ENCODE measurements at places on chromosomes 11 and 22.

DNA sequence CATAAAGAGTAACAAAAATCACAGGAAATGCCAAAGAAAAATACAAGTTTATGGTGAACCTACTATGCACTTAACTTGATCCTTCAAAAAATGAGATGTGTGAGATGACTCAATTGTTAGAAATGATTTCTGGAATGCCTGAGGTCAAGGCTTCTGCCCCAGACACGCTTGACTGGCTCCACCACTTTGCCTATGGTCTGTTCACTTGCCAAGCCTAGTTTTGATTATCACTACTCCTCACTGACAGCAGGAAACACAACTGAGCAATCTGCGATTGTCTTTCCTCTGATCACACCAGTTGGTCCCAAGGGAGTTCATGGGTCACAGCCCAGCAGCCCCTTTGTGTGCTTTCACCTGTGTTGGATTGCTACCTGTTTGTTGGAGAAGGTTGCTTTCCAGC, 20.6 kb upstream of the PRDM10 start:
- peak; percentile 98 for DNase-seq

DNA sequence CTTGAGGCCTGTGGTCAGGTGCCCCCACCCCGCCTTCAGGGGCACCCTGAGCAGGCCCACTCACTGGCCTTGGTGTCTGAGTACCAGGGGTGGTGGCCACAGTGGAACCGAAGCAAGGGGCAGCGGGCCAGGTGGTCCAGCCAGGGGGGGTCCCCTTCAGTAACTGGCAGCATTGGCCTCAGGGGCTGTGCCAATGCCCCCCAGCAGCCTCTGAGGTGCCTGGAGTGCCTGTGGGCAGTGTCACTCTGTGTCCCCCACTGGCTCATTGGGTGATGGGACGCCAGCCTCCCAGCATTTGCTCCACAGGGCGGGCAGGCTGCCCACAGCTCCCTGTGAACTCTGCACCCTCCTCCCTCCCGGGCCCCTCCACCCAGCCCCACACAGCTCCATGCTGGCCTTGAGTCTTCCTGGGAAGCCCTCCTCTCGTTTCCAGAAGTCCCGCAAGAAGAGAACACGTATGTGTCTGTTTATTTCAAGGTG, 29.5 kb upstream of the CARS1 start:
- no peak for DNase-seq

- DNase-seq = no peak
These were observed 19.9 kb downstream of the MMP10 start for GRCh38 chr11:102760344-102761035.

- no peak for DNase-seq
These were observed 51.6 kb downstream of the GRAMD1B start for GRCh38 chr11:123481640-123482039.

DNA sequence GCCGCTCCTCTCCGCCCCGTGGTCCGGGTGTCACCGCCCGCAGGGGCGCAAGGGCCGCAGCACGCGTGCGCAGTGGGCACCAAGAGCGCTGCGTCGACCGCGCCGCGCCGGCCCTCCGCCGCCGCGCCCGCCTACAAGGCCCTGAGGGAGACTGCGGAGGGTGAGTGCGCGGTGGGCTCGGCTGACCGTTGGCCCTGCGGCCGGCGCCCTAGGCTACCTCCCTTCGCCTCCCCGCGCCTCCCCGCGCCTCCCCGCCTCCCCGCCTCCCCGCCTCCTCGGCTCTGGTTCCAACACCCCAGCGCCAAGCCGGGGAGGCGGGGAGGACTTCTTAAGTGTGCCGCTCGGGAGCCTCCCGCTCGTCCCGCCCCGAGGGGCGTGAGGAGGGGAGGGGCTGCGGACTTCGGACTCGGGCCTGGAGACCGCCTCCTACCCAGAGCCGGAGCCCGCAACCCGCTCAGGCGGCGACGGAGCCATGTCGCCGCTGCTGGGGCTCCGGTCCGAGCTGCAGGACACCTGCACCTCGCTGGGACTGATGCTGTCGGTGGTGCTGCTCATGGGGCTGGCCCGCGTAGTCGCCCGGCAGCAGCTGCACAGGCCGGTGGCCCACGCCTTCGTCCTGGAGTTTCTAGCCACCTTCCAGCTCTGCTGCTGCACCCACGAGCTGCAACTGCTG, at the start of gene AQP11:
TSS of gene AQP11 (plus strand) at position 433 of the 673 bp plus-strand sequence. CDS start at position 473, 40 bp downstream.
- DNase-seq = no peak

GRCh38 chr11:122430490-122430889, 225.0 kb upstream of the UBASH3B start:
- no peak for DNase-seq

DNA sequence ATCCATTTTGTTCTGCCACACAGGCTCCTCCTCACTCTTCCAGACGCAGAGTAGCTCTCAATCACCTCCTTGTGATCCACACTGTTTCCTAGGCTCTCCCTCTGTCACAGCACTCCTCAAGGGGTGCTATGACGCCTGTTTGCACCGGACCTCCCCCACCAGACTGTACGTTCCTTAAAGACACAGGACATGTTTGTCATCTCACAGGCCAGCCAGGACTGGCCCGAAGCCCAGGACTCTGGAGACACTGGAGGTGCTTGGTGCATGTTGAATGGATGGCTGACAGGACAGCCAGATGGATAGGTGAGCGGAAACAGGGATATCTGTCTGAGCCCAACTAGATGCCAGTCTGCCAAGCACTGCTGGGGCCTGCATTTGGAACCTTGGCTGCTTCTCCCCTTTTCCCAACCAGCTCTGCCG, 13.6 kb downstream of the PLA2G6 start:
- DNase-seq = no peak

- peak; percentile 36 for DNase-seq
These were observed 41.4 kb upstream of the TTLL12 start for GRCh38 chr22:43228330-43228729.

DNA sequence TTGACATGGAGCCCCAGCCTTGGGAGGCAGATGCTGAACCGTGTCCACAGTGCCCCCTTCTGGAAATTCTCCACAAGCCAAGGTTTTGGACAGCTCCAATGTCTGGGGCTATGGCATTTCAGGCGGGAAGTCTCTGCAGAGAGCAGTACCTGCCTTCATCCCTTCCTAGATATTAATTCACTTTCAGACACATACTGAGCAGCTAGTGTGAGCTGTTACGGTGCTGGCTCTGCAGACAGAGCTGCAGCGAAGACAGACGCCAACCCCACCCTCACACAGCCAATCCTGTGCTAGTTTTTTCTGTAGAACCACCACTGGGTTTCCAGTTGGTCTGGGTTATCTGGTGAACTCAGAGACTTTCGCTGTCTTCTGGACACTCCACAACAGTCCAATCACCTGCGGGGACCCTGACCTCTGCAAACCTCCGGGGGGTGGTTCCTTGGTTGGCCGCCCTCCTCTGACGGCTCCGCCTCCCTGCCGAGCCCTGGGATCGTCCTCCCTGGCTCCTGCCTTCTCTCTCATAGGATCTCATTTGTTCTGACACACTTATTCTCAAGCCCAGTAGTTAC, 9.1 kb downstream of the LMF2 start:
- DNase-seq = peak; percentile 80

DNA sequence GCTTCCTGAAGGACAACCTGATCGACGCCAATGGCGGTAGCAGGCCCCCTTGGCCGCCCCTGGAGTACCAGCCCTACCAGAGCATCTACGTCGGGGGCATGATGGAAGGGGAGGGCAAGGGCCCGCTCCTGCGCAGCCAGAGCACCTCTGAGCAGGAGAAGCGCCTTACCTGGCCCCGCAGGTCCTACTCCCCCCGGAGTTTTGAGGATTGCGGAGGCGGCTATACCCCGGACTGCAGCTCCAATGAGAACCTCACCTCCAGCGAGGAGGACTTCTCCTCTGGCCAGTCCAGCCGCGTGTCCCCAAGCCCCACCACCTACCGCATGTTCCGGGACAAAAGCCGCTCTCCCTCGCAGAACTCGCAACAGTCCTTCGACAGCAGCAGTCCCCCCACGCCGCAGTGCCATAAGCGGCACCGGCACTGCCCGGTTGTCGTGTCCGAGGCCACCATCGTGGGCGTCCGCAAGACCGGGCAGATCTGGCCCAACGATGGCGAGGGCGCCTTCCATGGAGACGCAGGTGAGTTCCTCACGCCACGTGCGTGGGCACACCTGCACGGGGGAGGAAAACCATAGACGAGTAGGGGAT, 1.5 kb downstream of the BCR start:
- DNase-seq = no peak

DNA sequence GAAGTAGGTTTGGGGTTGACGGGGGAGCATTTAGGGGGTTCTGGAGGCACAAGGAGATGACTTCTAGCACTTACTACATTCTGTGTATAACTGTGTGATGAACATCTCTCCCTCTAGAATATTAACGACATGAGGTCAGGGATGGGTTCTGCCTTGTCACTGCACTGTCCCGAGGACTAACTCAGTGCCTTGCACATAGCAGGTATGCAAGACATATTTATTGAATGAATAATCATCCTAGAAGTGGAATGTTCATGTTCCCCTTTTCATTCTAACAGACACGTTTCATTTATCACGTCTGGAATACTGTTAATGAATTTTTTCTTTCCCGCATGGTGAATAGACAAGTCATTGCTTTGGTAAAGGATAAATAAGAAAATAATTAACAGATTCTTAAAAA, 12.6 kb downstream of the SYT13 start:
- DNase-seq = no peak

DNA sequence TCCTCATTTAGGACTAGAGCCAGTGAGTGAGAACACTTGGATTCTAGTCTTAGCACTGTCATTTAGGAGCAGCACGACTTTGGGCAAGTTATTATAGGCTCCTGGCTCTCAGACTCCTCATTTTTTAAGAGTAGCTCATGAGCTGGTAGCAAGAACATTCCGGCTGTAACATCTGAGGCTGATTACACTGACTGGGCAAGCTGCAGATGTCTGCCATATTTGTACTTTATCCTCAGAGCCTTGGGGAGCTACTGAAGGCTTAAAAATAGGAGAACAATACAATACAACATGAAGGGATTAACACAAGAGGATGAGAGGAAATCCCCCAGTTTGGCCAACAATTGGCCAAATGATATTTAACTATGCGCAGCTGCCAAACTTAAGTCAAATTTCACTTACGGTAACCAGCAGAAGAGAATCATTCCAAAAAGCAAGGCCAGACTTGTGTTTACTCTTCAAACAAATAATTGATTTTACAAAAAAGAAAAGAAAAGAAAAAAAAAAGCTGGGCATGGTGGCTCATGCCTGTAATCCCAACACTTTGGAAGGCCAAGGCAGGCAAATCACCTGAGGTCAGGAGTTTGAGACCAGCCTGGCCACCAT, 113.1 kb upstream of the ARHGAP42 start:
- DNase-seq = no peak

- peak; percentile 43 for DNase-seq
These were observed 2.0 kb downstream of the NAA40 start for GRCh38 chr11:63940786-63941185.

- DNase-seq = no peak
These were observed 103.3 kb upstream of the B3GAT1 start for GRCh38 chr11:134515081-134515960.

DNA sequence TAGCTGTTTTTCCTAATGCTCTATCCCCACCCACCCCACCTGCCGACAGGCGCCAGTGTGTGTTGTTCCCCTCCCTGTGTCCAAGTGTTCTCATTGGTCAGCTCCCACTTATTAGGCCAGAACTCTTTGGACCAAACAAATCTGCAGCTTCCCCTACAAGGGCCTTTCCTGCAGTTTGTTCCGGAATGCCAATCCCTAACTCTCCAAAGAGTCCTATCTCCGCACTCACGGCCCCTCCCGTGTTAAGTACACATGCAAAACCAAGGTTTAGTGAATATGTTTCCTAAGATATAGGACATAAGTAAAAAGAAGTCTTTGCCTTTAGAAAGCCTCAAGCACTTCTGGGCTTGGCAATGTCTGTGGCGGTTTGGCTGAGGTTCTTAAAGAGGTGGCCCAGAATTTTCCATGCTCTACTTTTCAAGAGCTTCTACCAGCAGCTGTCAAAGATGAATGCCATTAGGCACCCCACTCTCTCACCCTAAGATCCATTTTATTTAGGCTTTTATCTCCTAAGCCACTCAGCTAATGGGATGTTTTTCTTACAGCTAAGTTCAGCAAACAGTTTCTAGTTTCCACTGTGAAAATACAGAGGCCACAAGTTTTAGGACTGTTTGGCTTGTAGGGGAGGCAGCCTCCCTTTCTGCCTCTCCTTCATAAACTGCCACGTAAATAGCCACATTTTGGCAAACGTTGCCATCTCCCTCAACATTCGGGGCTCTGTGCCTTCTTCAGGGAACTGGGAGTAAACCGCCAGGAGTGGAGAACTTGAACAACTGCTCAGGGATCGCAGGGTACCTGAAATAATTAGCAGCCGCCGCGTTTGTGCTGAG, 1.6 kb downstream of the CD59 start:
- DNase-seq = no peak

DNA sequence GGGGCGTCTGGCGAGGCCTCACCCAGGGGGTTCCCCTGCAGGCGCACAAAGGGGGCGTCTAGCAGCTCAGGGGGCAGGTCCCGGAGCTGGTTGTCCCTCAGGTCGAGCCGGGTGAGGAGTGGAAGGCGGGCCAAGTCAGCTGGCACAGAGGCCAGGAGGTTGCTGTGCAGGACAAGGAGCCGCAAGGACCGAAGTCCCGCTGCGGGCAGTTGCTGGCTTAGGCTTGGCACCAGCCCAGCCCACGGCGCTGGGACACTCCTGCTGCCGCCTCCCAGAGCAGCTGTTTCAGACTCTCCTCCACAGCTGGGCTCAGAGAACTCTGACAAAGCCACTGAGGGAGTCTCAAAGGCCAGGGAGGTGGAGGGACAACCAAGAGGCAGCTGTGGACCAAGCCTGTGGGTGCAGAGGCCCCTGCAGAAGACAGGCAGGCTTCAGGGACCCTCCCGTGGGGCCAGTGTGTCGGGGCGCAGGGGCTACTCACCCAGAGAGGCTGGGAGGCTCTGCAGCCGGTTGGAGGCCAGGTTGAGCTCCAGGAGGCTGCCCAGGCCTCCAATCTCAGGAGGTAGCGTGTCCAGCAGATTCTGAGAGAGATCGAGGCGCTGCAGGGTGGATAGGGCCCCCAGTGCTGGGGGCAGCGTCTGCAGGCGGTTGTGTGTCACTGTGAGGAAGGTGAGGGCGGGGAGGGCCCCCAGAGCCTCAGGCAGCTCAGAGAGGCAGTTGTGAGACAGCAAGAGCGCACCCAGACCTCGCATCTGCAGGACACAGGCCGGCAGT, 2.2 kb downstream of the PIDD1 start:
- no peak for DNase-seq

DNA sequence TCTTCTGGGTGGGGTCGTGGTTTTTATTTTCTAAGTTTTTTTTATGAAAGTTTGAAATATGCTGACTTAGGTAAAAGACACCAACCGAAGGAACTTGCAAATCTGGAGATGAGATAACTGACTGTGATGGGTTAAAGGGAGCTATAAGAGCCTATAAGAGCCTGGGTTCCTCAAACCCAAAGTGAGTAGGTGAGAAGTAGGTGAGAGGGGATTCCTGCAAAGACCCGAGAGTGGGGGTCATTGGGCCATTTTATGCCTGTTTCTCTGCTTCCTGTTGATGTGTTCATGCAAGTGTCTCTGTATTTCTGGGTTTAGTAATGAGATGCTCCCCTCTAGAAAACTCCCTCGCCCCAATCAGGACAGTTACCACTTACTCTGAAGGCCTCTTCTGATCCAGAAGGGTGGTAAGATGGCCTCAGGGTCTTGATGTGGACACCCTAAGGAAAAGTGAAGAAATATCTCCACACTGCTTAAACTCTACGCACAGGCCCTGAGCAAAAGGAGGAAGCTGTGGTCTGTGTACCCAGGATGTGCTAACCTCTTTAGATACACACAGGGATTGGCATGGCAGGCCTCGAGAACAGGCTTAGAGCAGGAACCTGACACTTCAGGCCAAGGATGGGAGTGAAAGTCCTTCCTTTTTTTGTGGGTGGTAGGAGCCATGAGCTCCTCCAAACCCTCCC, 1.8 kb downstream of the FLI1 start:
- peak; percentile 78 for DNase-seq

Measured in OCI-LY7 (cell line).